ENCODE measurements at places on chromosomes 12 and 14. TPM values are rescaled to one million over a fixed set of nuclear protein-coding genes. Genes with fewer than 3 reads are reported as not detected.

ENDOU gene
- 1.4 TPM for total RNA-seq

SERPINA5 gene
- total RNA-seq, result 0.48 TPM

PRH1 gene
- 13.0 TPM for total RNA-seq

SERPINA10 gene
- not detected for total RNA-seq

TSHR gene
- total RNA-seq, result 0.39 TPM

DDN gene
- total RNA-seq, result 0.10 TPM

PUS7L gene
- 10.3 TPM for total RNA-seq

NEDD1 gene
- total RNA-seq, result 11.1 TPM

GRCh38 chr14:65824285-65824977, 411.9 kb downstream of the FUT8 start:
- no peak for DNase-seq

DNA sequence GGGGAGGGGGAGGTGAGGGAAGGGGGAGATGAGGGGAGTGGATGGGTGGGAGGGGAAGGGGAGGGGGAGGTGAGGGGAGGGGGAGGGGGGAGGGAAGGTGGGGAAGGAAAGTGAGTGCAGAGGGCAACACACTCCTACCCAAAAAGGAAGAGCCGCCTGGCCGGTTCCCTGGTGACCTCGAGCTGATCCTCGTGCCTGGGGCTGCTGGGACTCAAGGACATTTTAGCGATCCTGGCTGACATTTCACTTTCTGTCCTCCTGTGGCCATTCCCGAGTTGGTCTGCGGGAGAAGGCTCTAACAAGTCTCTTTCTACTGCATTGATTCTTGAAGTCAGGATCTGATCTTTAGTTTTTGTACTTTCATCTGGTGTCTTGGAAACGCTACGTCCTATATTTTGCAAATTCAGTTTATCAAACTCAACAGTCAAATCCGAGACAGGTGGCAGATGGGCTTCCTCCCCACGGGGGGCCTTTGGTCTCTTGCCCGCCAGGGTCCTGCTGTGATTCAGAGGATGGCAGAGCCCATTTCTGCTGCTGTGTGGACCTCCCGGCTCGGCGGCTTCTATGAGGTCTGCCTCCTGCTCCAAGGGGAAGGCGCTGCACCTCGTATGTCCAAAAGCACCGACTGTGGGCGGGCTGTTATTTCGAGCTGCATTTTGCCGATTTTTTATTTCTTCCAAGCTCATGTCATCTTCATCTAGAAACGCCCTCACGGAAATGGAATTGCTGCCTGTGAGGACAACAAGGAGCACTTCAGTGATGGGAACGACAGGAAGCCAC, 19.1 kb downstream of the PGAM5 start:
- no peak for DNase-seq

DNA sequence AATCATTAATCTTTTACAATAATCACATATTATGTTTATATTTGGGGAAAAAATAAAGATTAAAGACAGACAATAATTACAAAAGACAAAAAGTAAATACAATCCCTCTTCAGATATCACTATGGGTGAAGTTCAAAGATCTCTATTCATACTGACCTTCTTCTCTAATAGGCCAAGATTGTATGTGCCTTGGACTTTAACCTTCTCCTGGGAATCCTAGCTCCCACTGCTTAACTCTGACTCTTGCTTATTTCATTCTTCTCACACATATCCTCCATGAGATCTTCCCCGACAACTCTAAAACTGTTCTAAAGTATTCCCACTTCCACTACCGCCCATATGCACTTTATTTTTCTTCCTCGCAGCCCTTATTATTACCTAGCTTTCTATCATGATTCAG, 83.8 kb downstream of the EEA1 start:
- DNase-seq, result no peak

DNA sequence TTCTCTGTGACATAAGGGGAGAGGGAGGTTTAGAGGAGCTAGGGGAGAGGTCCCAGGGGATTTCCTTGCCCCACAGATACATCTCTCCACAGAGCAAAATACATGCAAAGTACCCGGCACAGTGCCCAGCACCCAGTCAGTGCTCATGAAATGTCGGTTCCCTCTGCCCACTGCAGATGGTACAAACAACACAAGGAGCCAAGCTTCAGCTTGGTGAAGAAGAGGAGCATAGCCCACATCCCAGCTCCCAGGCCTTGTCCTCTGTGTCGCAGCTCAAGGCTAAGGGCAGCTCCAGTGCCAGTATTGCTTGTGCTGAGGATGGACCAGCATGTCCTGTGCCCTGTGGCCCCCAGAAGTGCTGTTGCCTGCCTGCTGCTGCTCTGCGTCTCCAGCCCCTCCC, 35.0 kb upstream of the FKBP4 start:
- DNase-seq, result peak; percentile 6

DNA sequence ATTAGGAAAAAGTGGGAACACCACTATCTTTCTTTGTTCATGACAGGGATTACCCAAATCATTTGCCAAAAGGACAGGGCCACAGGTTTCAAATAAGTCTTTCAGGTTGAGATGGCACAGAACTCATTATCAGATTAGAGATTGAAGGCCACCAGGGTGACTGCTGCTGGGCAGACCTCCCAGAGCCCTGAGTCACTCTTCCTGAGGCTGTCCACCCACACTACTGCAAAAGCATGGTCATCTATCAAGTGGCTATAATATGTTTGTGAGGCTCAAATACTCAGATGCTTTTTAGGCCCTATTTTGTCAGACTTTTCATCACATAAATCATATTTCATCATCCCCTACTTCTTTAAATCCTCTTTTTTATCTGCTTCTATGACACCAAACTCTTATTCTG, 155.3 kb upstream of the CCDC196 start:
- DNase-seq, result no peak

GRCh38 chr14:79438696-79439342, 772.5 kb downstream of the DIO2 start:
- DNase-seq, result no peak

DNA sequence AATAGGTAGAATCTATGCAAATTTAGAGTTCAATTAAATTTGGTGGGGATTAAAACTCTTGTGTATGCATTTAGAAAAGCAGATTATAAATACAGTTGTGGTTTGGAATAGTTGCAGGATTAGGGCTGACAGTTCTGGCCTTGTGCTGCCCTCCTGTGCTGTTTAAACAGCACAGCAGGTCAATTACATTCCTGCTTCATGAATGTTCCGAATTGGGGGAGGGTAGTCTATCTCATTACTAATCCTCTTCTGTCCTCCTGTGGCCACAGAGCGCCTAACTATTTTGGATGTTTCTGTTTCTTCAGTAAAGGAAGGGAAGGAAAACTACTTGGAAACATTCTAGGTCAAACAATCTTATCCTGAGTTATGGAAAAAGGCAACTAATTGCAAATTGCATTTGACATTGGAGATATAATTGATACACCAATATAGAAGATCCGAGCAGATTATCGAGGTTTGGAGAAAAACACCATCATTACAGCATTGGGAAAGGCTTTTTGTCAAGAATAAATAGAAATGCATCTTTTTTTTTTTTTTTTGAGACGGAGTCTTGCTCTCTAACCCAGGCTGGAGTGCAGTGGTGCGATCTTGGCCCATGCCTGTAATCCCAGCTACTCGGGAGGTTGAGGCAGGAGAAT, 8.7 kb upstream of the GPR19 start:
- no peak for DNase-seq

DNA sequence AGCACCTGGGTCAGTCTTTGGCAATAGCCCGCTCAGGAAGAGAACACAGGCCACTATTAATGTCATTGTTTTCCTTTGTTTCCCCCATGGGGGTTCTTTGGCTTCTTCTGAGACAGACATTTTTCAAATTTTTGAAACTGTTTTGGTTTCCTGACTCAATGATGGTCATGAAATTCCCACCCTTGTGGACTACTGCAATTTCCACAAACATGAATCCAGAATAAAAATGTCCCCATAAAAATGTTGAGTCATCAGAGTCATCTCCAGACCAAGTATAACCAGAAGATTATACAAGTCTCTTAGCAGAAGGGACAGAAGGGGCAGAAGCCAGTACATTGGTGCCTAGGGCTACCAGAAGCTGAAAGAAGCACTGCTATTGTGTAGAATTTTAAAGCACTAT, 29.1 kb downstream of the SLCO1A2 start:
- DNase-seq, result no peak

DNA sequence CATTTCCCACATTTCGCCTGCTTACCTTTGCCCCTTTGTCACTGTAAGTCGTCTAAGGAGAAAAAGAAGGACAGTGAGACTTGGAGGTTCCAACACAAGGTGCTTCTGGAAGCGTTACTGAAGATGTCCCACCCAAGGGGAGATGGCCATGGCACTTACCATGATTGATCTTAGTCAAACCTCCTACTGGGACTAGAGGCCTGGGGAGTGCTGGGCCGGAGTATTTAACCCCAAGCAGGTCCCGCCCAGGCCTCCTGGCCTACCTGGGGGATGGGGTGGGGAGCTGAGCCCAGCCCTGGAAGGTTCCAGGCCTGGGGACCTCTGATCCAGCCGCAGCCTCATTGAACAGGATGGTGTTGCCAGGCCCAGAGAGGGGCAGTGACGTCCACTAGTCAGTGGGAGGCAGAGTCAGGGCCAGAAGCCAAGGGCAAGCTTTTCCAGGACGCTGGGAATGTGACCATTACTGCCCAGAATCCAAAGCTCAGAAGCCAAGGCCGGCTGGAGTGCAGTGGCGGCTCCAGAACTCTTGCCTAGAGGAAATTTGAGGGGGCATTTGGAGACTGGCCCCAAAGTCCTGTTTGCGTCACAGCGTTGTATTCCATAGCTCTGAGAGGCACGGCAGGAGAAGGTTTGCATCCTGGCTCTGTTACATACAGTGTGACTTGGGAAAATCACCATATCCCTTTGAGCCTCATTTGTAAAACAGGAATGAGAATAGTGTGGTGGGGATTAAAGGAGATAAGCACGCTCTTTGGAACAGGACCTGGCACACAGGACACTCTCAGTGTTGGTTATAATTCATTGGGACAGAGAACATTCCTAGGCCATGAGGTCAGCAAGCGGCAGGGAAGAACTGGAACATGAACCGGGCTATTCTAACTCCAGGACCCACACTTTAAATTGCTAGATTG, at the start of gene HPD:
Gene HPD, minus strand, starts transcription at position 198 of the 911 bp plus-strand sequence. Its CDS starts 36 bp downstream, at position 162.
- no peak for DNase-seq

- DNase-seq, result no peak
Measured at GRCh38 chr14:98808494-98809407, 463.2 kb downstream of the BCL11B start.

- DNase-seq, result no peak
Measured at GRCh38 chr12:15823360-15824128, 34.4 kb upstream of the EPS8 start.

- no peak for DNase-seq
Measured at GRCh38 chr12:84594157-84594556, 318.4 kb downstream of the SLC6A15 start.

GRCh38 chr12:26564391-26564790, 268.6 kb downstream of the ITPR2 start:
- no peak for DNase-seq

DNA sequence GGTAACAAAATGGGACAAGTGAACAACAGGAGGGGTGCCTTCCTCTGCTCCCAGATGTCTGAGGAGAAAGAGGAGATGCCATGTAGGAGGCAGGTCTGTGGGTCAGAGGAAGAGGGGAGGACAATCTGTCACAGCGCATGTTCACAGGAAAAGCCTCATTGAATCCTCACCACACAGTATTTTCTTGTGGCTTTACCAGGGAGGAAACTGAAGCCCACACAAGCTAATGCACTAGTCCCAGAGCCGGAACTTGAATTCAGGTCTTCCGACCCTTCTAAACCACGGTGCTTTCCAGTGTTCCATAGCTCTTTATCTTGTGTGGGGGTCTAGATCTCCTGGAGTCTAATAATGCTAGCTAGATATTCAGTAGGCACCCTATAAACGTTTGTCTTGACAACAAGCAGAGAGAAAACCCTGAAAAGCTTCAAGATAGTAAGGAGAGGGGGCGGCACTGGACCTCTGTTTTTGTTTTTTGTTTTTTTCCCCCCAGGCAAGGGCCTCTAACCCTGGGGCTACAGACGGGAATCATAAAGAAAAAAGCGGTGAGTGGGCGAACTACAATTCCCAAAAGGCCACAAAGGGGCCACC, 371 bp upstream of the SHMT2 start:
- DNase-seq, result no peak

DNA sequence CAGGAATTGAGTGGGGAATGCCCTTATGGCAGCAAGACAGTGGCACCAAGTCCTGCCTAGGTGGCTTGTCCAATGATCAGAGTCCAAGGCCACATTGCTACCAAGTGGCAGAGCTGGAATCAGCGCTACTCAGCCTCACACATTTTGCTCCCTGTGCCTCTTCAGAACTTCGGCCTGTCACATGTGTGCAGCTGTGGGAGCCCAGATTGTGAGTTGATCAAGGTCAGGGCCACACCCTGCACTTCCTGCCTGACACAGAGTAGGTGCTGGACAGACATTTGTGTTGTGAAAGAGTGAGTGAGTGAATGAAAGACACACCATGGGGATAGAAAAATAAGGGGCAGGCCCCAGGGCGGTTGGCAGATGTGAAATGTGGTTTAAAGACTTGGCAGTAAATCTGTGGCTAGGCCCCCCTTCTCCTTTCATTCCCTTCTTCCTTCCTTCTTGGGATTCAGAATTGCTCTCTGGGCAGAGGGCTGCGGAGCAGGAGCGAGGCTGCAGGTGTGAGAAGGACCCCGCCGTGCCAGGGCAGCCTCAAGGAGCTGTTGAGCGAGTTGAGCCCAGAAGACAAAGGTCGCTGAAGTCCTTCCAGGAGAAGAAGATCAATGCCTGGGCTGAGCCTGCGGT, 83.5 kb downstream of the SLC25A47 start:
- DNase-seq, result peak; percentile 88

GRCh38 chr12:21910657-21911056, 30.6 kb downstream of the ABCC9 start:
- no peak for DNase-seq

GRCh38 chr14:70289138-70289537, 70.3 kb downstream of the COX16 start:
- DNase-seq, result no peak

GRCh38 chr14:103593577-103593976, 30.8 kb downstream of the COA8 start:
- no peak for DNase-seq

GRCh38 chr12:13318231-13319015, 121.9 kb downstream of the EMP1 start:
- no peak for DNase-seq

GRCh38 chr14:22515929-22516328, 73.1 kb downstream of the DAD1 start:
- DNase-seq, result no peak
